A549 treated with ZK216348 at 1 μM for 4 hours (cell line): ENCODE measurements at places on chromosomes 12 and 14. TPM values are rescaled to one million over a fixed set of nuclear protein-coding genes. Genes with fewer than 3 reads are reported as not detected.

The NKX2-1 gene
- total RNA-seq = 0.11 TPM in 1 of 5 replicates, not detected in the others

The P2RX2 gene
- total RNA-seq = not detected in 5 replicates

The LRRK2 gene
- total RNA-seq = 1.2 to 2.4 TPM (median 1.6 TPM) in 5 replicates

The GLI1 gene
- 3.9 to 8.8 TPM (median 7.3 TPM) in 5 replicates for total RNA-seq

The BTG1 gene
- 64.8 to 79.8 TPM (median 69.5 TPM) in 5 replicates for total RNA-seq

The DTX1 gene
- 0.27 to 1.2 TPM (median 0.40 TPM) in 5 replicates for total RNA-seq

The PLEK2 gene
- total RNA-seq = 18.2 to 25.9 TPM (median 20.9 TPM) in 5 replicates

The FSCB gene
- not detected in 5 replicates for total RNA-seq

The GNG2 gene
- 2.6 to 4.4 TPM (median 3.2 TPM) in 5 replicates for total RNA-seq

The GCH1 gene
- 2.2 to 4.2 TPM (median 3.7 TPM) in 5 replicates for total RNA-seq

The OR4E2 gene
- not detected in 5 replicates for total RNA-seq

The KCNC2 gene
- not detected in 5 replicates for total RNA-seq

The BATF gene
- not detected in 5 replicates for total RNA-seq

The GRIP1 gene
- total RNA-seq = 1.4 to 6.6 TPM (median 4.4 TPM) in 5 replicates
